Motor neuron (in vitro differentiated cells): ENCODE measurements at places on chromosomes 6 and 20. TPM values are rescaled to one million over a fixed set of nuclear protein-coding genes. Genes with fewer than 3 reads are reported as not detected.

GRCh38 chr6:165774903-165775601 is 112.0 kb upstream of the PDE10A start:
- ATAC-seq, result peak; percentile 95

DNA sequence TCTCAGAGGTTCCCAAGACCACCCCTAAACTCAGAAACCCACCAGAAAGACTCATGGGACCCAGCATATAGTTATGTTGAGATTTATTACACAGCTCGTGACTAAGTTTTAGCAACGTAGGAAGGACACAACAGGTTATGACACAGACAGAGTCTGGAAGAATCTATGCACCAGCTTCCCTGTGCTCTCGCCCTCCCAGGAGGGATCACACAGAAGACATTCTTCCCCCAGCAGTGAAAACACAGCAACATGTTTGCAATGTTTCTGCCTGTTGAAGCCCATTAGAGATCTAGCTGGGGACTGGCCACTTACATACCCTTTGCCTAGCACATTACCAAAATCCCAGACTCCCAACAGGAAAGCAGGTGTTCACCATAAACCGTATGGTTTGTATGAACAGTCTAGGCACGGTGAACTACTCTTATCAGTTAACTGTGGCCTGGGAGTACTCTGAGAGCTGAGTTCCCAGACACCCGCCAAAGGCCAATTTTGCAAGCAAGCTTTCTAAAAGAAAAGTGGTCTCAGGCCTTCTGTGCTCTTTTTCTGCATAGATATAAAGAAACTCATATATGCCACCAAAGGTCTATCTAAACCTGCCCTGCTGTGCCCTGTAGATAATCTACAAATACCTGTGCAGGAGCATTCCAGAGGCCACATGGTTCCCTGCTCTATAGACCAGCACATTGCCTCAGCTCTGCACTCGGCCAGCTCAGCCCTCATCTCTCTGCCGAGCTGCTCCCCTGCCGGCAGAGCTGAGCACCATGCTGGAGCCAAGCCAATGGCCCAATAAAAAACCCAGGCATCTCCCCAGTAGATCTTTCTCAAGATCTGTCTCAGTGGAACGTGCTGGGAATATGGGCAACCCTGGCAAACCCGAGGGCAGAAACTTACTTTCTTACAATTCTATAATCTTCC is 69.6 kb upstream of the SMIM28 start:
- ATAC-seq, result no peak

- ATAC-seq, result no peak
Measured at GRCh38 chr6:20814494-20814893, 280.2 kb downstream of the CDKAL1 start.

Gene ZSWIM1
- total RNA-seq, result 10.5 and 11.1 TPM in 2 replicates

Gene GMPR
- 11.4 and 12.0 TPM in 2 replicates for total RNA-seq
